ENCODE measurements at places on chromosomes 16 and 17.

DNA sequence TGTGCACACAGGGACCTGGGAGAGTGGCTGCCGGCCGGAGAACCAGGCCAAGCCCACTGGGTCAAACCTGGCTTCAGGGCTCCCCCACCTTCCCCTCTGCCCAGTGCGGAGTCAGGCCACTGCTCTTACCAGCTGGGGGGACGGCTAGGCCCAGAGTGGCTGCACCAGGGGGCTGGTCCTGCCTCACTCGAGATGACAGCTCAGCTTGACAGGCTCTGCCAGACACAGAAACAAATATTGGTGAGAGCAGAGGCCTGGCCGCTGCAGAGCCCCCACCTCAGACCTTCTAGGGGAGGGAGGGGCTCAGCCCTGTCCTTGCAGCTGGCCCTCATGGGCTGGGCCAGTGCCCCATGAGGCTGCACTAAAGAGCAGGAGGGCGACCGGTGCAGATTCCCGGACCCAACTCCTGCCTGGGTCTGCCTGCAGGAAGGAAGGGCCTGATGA, 4.5 kb downstream of the NUDT16L1 start:
- DNase-seq, result no peak

GRCh38 chr16:14202697-14203096, 131.6 kb downstream of the MRTFB start:
- no peak for DNase-seq

GRCh38 chr17:63293323-63294075, 152.6 kb downstream of the CYB561 start:
- DNase-seq, result peak; percentile 37

GRCh38 chr16:50209546-50210265, 56.6 kb downstream of the TENT4B start:
- DNase-seq, result no peak

GRCh38 chr16:47110939-47111338, 32.8 kb downstream of the NETO2 start:
- DNase-seq, result no peak

DNA sequence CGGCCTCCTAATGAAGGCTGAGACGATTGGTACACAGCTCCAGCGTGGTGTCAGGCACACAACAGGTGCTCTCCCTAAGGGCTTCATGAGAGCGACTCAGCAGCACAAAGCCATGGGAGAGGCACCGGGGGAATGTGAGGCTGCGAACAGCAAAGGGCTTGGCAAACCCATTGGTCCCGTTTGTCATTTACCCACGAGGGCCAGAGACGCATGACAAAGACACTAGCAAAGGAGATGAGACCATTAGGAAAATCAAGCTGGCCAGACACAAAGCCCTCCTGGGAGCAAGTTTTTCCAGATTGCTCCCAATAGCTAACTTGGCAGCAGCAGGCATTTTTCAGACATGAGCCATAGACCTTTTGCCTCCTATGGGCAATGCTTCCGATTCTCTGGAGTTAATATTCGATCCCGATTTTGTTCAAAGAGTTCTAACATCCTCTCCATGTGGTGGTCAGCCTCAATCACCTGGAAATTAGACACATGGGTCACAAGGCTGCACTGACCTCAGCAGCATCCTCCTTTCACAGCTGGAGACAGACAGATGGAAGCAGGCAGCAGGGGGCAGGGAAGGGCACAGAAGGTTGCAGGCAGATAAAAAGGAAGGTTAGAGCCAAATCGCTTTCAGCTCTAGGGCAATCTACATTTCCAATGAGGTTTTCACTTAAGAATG, 38.2 kb downstream of the TK2 start:
- peak; percentile 52 for DNase-seq

GRCh38 chr17:64984851-64985521, 65.7 kb upstream of the LRRC37A3 start:
- DNase-seq, result no peak

GRCh38 chr17:48382989-48383388, 47.0 kb downstream of the SKAP1 start:
- DNase-seq, result no peak

DNA sequence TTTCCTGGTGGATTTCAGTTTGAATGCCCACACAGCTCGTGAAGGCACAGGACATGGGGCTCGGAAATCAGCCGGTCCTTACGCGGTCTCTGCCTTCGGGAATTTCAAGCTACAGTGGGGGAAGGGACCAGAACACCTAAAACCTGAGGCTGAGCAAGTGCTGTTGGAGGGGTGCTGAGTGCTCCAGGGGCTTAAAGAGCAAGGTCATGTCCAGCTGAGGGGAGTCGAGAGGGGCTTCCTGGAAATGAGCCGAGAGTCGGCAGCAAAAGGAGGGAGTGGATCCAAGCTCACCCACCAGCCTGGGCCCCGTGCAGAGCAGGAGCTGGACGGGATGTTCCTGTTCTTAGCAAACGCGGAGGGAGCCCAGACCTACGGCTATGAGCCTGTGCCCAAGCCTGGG, 73.2 kb upstream of the RPL38 start:
- no peak for DNase-seq

DNA sequence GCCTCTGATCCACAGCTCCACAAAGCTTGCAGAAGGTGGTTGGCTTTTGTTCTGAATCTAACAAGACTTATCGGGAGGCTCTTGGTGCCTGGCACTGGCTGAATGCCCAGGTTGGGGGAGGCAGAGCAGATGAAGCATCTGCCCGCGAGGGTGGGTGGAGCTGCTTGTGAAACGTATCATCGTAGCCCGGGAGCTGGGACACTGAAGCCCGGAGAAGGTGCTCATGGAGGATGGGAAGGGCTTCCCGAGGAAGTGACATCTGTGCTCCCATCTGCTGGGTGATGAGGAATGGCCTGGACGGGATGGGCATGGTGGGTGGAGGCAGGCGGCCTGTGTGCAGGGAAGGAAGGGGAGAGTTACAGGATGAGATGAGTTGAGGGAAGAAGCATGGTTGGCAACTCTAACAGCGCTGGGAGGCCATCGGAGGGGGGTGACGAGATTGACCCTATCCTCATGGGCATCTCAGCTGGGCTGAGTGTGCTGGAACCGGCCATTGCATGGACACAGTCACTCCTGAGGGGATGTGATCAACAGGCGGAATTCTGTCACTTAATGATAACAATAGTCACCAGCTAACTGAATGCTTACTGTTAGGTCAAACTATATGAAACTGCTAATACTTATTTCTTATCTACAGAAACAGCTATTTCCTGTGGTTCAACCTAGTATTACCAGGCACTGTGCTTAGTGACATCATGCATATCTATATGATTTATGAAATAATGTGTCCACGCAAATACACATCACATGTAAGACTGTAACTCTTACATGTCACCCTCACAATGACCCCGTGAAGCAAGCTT, 102.7 kb downstream of the ABCC6 start:
- no peak for DNase-seq

- no peak for DNase-seq
Measured at GRCh38 chr17:78995022-78995760, 14.4 kb downstream of the CANT1 start.

GRCh38 chr17:32798938-32799337, 78.0 kb downstream of the MYO1D start:
- DNase-seq, result no peak

DNA sequence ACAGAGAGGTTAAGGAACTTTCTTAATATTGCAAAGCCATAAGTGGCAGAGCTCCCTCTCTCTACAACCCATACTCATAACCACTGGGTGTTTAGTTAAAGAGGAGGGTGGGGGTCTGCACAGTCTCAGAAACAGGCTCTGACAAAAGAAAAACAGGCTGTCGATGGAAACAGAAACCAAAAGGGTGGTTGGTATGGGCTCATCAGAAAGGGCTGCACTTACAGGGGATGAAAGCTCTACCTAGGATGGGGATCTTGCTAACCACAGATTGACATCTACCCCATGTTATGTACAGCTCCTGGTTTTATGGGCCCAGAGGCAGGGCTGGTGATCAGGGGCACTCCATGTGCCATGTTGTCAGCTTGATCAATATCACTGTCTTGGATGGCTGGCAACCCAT, 111.4 kb downstream of the CYLD start:
- DNase-seq, result no peak

Data from non-pigmented ciliary epithelial cell (primary cell).